Pericardium fibroblast (primary cell): ENCODE measurements at places on chromosomes 13 and 19. TPM values are rescaled to one million over a fixed set of nuclear protein-coding genes. Genes with fewer than 3 reads are reported as not detected.

Gene PNMA8B
- 3.0 and 4.2 TPM in 2 replicates for total RNA-seq

Gene KLHL1
- total RNA-seq, result not detected in 2 replicates

Gene DHPS
- 48.9 and 66.1 TPM in 2 replicates for total RNA-seq

Gene ZNF208
- 0.70 TPM in 1 of 2 replicates, not detected in the other for total RNA-seq

Gene FAM216B
- not detected in 2 replicates for total RNA-seq

Gene NAPSA
- 0.51 TPM in 1 of 2 replicates, not detected in the other for total RNA-seq

Gene ZNF99
- not detected in 2 replicates for total RNA-seq
